Gastrocnemius medialis (tissue), 4 donors: ENCODE measurements at places on chromosomes 5 and 9. TPM values are rescaled to one million over a fixed set of nuclear protein-coding genes. Genes with fewer than 3 reads are reported as not detected.

The MXD3 gene
- total RNA-seq: 7.8 TPM

The HSPB3 gene
- total RNA-seq: 120 TPM

- no peak for DNase-seq
Observed at GRCh38 chr9:12274577-12274976, 418.6 kb upstream of the TYRP1 start.

The AIF1L gene
- 7.5 TPM for total RNA-seq

DNA sequence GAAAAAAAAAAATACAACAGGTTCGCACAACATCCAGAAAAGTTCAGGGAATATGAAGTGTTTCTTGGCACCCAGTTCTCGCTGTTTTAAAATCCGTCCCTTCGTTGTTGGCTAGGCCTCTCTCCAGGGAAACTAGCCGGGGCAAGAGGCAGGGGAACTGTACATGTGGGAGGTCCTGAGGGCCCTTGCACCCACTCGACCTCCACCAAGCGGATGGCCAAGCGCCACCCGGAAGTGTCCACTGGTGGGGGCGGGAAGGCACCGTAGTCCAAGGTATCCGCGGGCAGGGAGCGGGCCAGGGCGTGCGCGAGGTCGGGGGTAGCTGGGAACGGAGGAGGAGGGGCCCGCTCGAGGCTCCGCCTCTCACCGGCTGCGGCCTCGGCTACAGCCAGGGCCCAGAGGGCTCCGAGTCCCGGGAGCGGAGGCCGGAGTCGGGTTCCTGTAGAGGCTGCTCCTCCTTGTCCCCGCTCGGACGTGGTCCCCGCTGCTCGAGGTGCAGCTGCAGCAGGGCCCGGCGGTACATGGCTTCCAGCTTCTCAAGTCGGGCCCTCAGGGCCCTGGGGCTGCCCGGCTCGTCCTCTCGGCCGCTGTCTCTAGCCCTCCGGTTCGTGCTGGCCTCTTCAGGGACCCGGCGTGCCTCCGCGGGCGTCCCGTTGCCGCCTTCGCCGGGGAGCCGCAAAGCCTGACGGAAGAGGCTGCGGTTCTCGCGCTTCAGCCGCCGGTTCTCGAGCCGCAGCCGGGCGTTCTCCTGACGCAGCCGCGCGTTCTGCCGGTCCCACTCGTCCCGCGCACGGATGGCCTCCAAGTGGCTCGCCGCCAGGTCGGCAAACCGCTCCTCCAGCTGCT is 720 bp downstream of the TUSC1 start:
- peak; percentile 74 for DNase-seq

The SEC24A gene
- total RNA-seq: 18.3 TPM
